ENCODE measurements at places on chromosomes 13 and 19.
A peak's percentile ranks its signal among the peaks of the same experiment; 100 is the strongest.

GRCh38 chr19:35851213-35852028, 883 bp downstream of the NPHS1 start:
- no peak for DNase-seq

DNA sequence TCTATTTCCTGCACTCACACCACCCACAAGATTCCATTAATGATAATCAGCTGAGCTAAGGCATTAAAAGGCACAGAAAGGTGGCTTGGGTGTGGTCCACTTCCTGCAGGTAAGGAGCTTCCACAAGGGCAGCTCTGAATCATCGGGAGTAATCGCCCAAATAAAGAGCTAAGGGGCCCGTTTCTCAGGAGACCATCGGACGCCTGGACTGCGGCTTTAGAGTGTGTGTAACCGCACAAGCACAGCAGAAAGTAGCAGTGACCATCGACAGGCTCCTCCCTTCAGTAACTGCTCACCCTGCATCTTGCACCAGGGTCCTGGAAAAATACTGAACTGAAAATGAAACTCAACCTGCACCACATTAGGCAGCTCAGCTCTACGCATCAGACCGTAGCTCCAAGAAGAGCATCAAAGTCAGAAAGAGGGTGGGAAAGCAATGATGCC, 6.0 kb downstream of the STK24 start:
- peak; percentile 60 for DNase-seq

GRCh38 chr19:45097776-45098520, 5.0 kb downstream of the PPP1R37 start:
- no peak for DNase-seq

DNA sequence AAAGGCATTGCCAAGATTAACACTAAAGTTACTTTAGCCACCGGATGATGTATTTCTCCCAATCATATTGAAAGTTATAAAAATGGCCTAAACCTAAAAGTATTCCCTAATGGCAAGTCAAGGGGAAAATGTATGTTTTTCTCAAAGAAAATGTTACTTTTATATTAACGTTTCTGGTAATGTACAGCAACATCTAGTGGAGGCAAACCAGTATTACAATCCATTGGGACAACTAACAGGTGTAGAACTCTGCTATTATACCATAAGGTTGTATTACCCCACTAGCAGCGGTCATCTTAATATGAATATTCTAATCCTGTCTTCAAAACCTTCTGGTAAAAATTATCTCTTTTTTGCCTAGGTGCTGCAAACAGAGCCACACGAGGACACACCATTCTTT, 69.2 kb downstream of the ZNF100 start:
- no peak for DNase-seq

GRCh38 chr19:2391118-2391725, 31.2 kb downstream of the TMPRSS9 start:
- DNase-seq = no peak

- DNase-seq = peak; percentile 80
These were observed 11.5 kb downstream of the CFD start for GRCh38 chr19:870963-871401.

DNA sequence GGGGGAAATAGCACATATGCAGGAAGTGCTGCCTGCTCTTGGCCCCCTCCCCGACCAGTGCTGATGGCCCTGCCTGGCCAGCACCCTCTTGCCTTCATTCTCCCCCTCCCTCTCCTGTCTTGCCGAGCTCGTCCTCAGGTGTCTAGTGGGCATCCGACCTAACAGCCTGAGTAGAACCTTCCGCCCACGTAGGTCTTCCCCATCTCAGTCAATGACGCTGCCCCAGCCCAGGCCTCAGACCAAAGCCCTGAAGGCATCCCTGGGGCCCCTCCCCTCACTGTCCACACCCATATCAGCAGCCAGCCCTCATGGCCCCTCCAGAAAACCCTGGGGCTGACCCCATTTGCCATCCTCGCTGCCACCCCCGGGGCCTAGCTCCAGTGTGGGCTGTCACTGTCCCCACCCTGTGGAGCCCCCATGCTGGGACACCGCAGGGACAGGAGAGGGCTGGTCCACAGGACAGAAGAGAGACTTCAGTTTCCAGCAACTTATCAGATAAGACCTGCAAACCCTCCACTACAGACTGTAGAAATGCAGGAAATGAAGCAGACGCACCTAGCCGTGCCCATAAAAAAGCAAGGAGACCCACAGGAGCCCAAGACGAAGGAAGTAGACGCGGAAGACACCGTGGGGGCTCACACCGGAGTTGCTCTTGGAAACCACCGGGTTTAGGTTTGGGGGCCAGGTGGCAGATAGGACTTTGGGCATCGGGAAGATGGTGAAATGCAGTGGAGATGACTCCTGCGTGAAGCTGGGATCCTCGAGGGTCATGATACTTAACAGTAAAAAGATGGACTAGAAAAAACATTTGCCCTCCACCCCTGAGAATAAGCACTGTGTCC, 38.3 kb downstream of the AP1M1 start:
- DNase-seq = no peak

DNA sequence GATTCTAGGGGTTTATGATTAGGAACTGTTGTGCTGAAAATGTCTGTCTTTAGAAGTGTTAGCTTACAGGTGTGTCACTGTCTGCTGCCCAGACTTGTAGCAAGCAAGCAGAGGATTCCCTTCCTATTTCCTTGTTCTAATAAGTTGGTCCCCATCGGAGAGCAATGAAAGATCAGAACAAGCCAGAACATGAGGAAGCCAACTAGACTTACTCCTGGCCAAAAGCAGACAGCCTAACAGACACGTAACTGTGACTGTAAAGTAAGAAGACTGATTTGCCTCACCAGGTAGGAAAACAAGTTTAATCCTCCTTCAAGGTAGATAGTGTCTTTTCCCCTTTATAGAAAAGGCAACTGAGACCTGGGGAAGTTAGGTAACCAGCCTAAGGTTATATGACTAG, 12.5 kb downstream of the POLR1D start:
- DNase-seq = no peak

DNA sequence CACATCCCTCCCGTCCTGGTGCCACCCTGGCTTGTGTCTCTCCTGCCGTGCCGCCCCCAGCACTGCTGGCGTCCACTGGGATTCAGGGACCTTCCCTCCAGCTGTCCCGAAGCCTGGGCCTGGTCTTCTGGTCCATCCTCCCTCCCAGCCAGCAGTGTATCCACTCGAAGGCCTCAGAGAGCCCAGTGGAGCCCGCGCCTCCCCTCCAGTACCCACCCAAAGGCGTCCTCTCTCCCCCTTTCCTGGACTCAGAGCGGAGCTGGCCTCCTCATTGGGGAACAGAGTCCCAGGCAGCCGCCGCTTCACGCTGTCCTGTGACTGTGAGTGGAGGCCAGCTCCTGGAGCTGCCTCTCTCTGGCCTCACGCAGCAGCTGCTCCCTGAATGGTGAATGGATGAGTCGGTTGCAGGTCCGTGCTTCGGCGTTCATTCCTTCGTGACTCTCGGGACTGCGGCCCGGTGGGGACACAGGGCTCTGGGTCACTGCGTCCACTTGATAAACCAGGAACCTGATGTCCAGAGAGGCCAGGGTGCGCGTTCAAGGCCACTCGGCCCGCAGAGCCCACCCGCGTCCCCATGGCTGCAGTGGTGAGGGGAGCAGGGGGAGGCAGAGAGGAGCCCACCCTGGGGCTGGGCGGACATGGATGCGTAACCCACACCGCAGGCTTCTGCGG, 12.1 kb downstream of the ONECUT3 start:
- DNase-seq = no peak

- DNase-seq = no peak
These were observed 1.2 kb upstream of the NUMBL start for GRCh38 chr19:40691421-40692211.

GRCh38 chr13:74299721-74300120, 165.5 kb upstream of the KLF12 start:
- DNase-seq = no peak

DNA sequence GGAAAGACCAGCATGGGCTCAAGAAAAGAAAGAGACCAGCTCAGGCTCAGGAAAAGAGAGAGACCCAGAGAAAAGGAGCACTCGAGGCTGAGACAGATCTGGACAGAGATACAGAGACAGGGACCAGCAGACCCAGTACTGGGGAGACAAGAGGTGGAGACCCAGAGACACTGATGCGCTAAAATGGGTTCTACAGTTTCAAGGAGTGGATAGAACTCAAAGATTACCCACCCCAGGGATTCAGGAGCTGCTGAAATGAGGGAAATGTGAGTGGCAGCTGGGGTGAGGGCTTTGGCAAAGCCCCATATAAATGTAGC, 609 bp upstream of the ZSCAN18 start:
- DNase-seq = no peak

GRCh38 chr13:110431425-110432294, 124.6 kb downstream of the COL4A2 start:
- no peak for DNase-seq

DNA sequence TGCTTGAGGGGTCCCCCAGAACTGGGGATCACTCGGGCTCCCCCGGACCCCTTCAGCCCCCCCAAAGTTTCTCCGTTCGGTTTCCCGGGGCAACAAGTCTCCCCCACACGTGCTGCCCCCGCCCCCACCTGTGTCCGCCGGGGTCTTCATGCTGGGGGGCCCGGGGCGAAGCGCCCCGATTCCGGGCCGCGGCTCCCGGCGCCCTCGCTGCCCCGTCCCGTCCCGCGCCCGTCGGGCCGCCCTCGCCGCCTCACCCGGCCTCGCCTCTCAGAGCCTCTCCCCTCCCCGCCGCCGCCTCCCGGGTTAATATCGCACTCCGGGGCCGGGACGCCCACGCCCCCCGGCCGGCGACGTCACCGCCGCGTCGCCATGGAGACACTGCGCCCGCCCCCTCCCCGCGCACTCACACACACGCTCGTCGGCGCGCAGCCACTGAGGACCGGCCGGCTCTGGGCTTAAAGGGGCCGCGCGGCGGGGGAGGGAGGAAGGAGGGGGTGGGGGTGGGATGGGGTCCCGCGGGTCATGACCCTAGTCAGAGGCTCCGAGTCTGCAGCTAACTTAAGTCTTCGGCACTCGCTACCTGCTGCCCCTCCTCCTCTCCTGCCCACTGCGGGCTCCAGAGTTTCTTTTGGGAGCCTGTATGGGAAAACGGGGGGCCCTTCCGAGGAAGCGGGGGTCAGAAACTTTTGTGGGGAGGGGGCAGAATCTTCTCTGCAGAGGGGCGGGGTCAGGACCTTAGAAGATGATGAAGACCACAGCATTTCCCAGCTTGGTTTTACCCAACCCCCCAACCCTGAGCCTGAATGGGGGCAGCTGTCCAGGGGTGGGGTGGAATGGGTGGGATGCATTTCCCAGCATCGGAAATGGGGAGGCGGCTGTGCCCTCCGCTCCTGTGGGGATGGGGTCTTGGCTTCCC, at the start of gene ERF:
Gene ERF (minus strand): TSS at position 279 of the 916 bp plus-strand sequence. CDS start 129 bp downstream, at position 150.
- peak; percentile 42 for DNase-seq

GRCh38 chr19:13052447-13053175, 50.0 kb downstream of the LYL1 start:
- no peak for DNase-seq

DNA sequence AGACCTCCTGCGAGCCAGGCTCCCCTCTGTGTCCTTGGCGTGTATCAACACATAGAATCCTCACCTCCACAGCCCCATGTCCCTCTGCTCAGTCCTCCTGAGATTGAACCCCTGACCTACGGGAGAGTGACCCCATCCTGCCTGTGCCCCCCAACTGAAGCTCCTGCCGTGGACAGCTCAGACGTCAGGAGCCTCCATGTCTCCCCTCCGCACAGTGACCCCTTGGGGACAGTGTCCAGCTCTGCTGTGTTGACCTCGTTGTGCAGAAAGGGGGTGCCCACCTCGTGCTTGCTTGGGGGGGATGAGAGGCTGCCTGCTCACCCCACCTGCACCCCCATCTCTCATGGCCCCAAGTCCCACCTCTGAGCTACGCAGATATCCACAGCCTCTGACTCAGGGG, 490 bp upstream of the SIGLEC9 start:
- no peak for DNase-seq

DNA sequence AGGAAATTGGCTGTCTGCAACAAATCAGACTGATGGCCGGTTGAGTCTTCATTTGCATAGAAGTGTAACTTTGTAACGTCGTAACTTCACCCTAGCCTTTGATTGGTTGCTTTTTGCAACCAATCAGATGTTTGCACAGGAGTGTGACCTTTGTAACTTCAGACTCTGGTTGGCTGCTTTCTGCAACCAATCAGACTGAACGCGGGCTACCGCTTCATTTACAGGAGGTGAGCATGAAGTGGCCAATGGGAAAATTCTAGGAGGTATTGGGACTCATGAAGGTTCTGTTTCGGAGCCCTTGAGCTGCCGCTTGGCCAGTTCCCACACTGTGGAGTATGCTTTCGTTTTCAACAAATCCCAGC, 441 bp upstream of the ZNF559 start:
- DNase-seq = peak; percentile 85

GRCh38 chr13:33842207-33842606, 24.3 kb downstream of the RFC3 start:
- no peak for DNase-seq

DNA sequence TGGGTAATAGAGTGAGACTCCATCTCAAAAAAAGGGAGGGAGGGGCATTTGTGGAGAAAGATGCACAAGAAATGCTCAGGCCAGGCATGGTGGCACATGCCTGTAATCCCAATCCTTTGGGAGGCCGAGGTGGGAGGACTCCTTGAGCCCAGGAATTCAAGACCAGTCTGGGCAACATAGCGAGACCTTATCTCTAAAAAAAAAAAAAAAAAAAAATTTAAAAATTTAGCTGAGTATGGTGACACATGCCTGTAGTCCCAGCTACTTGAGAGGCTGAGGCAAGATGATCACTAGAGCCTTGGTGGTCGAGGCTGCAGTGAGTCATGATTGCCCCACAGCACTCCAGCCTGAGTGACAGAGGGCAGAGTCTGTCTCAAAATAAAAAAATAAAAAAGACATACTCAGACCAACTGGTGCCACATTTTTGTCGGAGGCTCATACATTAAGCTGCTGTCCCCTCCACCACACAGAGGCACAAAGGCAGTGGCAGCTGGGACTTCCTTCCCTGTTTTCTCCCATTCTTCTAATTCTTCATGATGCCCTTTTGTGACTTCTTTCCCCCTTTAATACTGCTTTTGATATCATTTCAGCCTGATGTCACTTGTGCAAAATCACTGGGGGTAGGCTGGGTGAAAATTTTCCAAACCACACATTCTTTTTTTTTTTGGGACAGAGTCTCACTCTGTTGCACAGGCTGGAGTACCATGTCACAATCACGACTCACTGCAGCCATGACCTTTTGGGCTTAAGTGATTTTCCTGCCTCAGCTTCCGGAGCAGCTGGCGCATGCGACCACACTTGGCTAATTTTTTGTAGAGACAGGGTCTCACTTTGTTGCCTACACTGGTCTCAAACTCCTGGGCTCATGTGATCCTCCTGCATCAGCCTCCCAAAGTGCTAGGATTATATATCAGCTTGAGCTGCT, 26.8 kb upstream of the CXCL17 start:
- no peak for DNase-seq

Data from SHP77 treated with DMSO at 0.1 percent for 48 hours (cell line).